COLO829 (cell line): ENCODE measurements at places on chromosomes 4 and X.

- DNase-seq: peak; percentile 28
Measured at GRCh38 chr4:171644430-171645057, 168.7 kb upstream of the GALNTL6 start.

GRCh38 chr4:76058888-76059426 is 15.6 kb upstream of the ART3 start:
- no peak for DNase-seq

DNA sequence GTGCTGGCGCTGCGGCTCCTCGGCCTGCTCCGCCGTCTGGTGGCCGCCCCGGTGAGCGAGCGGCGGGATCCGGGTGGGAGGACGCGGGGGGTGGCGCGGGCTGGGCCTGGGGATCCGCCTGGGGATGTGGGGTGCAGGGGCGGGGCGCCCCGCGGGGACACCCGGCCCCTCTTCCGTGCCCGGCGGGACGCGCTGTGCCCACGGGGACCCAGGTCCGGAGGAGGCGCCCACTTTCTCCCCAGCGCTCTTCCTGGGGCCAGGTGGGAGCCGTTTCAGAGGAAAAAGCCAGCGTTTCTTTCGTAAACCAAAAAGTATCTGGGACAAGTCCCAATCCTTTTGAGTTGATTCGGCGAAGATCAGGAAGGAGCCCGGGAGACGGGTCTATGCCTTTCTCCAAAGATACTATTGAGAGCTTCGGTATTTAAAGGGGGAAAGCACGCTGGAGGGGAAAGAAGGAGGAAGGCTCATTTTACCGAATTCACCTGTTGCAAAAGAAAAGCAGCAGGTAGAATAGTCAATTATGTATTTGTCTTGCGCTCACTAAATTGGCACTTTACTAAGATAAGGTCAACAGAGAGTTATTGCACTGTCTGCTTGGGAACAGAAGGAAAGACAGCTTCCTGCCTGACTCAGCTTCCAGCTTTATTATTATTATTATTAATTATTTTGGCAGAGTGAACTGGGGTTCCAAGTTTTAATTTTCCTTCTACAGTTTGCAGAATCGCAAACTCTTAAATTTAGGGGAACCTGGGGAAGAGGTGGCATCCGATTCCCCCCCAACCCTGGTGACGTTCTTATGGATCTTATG is 81.5 kb upstream of the CD99 start:
- no peak for DNase-seq

- DNase-seq: no peak
Measured at GRCh38 chr4:185820146-185821028, 8.4 kb upstream of the SORBS2 start.

DNA sequence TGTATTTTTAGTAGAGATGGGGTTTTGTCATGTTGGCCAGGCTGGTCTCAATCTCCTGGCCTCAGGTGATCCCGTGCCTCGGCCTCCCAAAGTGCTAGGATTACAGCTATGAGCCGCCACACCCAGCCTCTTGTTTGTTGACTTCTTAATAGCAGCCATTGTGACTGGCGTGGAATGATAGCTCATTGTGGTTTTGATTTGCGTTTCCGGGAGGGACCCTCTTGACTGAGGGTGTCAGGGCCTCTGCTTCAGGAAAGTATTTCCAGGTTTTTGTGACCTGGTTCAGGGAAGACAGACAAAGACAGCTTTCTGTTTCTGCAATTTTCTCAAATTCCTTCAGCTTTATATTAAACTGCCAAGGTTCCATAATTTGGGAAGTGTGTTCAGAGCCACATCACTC is 15.1 kb downstream of the CSF2RA start:
- DNase-seq: no peak

DNA sequence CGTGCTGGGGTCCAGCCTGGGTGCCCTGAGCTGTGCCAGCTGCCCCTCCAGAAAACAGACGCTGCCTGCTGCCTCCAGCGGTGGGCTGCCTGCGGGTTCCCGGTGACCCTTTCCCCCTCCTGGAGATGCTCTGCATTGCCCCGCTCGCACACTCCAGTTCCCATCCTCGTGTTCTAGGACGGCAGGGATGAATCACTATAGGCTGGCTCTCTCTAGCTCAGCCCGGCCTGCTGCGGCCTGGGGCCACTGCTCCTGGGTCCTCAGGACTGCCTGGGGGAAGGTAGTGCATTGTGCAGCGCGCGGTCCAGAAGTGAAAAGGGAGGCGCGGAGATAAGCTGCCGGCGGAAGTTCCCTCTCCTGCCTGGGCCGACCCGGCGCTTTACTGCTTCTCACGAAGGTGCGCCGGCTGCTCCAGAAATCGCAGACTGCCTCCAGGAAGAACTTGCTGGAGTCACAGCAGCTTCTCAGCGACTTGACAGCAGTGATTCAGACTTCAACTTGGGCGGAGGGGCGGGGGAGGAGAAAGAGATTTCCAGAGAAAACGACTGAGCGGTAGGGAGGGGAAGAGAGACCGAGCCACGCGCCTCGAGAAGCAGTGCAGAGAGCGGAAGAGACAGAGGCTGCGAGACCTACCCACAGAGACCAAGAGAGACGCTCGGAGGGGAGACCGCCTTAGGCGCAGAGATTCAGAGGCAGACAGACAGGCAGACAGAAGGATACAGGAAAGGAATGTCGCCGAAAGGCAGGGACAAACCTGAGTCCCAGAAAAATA is 6.7 kb upstream of the MSX1 start:
- DNase-seq: no peak

DNA sequence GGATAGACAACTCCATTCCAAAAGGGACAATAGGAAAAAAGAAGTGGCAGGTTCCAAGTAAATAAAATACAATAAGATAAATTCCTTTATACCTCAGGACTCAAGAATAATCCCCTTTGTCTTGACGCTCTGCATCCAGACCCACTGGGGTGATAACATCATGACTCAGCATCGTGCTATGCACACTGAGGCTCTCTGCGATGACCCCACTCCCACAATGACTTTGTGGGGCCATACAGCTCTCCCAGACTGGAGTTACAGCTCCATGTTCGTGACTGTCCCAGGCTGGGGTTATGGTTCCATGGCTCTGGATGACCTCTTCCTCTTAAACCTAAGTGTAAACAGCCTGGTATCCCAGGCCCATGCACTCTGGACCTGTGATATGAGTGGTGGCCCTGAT is 254.5 kb upstream of the ADGRL3 start:
- DNase-seq: no peak

GRCh38 chr4:14749910-14750309 is 252.4 kb upstream of the CPEB2 start:
- DNase-seq: peak; percentile 3

GRCh38 chr4:577499-578450 is 1.7 kb upstream of the TMEM271 start:
- no peak for DNase-seq

DNA sequence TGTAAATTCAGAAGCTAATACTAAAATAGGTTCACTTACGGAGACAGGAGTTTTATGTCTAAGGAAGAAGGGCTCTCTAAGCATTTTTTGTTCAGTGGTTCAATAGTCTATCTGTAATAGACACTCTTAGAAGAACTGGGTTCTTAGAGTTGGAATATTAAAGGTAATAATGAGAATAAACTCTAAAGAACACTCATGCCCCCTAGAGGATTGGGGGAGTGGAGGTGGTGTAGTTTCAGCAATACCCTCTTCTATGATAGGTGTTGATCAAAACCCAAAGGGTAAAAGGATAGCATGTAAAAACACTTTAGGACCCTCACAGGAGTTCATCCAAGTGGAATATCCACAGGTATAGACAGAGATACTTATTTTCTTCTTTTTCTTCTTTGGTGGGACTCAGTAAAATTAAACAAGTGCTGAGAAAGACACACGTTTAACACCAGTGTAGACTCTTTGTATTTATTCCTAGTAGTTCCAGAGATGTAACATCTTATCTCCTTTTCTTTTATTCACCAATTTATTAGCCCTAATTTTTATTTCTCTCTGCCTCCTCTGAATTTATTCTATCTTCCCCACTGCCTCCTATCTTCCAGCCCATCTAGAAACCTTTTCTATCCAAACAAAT is 25.7 kb upstream of the MND1 start:
- peak; percentile 67 for DNase-seq

DNA sequence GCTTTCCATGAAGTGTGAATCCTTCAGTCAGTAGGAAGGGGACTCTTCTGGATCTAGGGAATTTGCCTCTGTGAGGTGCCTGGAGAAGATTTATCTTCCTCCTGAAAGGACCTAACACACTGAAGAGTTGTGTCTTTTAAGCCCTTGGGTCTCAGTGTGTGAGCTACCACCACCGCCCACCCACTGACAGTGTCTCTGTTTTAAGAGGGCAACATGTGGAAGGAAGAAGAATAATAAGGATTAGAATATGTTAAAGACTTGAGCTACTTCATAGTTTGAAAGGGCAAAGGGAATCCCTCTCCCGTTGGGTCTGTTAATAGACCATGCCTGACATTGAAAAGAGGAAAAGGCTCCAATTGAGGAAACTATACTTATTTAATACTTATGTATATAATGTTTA is 64.3 kb upstream of the TLR2 start:
- DNase-seq: no peak

DNA sequence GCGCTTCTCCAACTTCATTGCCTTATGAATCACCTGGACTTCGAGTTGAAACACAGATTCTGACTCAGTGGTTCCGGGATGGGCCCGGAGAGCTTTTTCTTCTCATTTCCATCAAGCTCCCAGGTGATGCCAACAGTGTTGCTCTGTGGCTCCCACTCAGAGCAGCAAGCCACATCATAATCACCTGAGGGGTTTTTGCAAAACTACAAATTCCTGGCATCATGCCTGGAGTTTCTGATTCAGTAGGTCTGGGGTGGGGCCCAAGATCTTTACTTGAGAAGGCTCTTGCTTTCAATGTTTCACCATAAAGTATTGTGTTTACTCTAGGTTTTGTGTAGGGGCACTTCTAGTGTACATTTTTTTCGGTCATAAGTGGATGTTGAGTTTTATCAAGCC is 7.0 kb downstream of the MTM1 start:
- no peak for DNase-seq

- DNase-seq: no peak
Measured at GRCh38 chr4:86978709-86979108, 43.9 kb downstream of the AFF1 start.

DNA sequence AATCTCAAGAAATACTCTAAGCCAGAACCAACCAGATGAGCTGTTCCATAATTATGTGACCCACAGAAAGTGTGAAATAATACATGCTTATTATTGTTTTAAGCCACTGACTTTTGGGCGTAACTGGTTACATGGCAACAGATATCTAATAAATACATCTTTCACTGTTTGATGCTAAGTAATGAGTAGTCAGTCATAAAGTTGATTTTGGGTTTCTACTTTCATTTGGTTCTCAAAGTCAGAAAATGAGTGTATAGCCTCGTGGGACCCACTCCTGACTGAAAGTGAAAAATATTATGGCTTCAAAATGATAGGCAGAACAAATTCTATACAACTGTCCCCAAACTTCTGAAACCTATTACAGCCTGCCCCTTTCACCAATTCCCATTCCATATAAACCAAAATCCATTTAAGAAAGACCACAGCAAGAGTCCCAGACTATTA is 88.0 kb upstream of the CBR4 start:
- no peak for DNase-seq

GRCh38 chr4:76558396-76559235 is 123.6 kb downstream of the SHROOM3 start:
- no peak for DNase-seq

- DNase-seq: no peak
Measured at GRCh38 chrX:155865193-155865592, 16.0 kb upstream of the VAMP7 start.

DNA sequence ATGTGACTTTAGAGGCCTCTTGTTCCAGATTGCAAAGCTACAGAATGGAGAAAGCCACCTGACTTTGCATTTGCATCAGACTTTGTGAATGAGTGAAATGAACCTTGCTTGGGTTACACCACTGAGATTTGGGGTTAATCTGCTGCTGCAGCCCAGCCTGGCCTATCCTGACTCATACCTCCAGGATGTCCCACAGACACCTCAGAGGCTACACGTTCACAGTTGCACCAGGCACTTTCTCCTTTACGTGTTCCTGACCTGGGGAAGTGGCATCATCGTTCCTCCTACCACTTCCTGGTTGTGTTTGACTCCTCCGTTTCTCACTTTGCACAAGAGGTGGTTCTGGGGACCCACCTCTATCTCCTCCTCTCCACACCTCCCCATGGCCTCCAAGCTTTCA is 9.2 kb upstream of the SORCS2 start:
- no peak for DNase-seq

DNA sequence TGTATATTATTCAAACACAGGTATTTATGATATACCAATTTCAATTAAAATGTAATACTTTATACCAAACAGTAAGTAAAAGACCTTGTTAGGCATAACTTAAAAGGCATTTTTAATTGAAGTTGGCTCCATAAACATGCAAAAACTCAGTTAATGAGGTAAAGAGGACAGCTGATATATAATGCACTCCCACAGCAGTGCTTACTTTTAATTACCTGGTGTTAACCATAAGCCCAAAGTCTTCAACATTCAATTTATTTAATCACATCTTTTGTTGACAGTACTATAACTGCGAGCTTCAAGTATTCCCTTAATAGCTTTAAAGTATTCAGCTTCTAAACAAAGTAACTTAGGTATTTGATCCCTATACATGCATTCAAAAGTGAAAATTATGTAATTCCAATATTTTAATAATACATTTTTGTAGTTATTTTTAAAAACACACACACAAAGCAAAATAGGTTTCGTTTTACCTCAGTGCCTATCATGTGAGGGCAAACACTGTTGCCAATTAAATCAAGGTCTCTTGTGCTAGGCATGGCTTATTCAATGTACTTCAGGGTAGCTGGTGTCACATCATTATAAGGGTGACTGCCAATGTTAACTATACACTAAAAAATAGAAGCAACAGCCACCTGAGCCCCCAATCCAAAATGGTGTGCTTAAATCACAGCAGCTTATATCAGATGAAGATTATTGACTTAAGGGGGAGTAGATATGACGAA is 197.1 kb downstream of the LRBA start:
- DNase-seq: no peak

GRCh38 chrX:23901805-23902204 is 5.9 kb downstream of the APOO start:
- DNase-seq: no peak

DNA sequence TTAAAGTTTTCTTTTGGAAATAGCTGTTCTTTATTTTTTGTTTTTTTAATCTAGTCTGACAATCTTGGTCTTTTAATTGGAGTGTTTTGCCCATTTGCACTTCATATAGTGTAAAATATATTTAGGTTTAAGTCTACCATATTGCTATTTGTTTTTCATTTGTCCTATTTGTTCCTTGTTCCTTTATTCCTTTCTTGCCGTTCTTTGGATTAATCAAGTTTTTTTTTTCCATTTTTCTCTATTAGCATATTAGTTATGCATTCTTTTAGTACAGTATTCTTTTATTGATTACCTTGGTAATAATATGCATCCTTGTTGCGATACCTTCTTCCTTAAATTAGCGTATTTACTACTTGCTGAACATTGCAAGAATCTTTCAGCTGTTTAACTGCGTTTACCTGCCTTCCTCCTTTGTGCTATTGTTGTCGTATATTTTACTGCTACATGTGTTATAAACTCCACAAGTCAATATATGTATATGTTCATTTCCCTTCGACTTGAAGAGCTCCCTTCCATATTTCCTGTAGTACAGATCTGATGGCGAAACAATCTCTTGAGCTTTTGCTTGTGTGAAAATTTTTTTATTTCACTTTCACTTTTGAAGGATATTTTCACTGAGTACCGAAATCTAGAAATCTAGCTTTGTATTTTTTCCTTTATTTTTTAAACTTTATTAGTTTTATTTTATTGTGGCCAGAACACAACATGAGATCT is 23.9 kb upstream of the RNF212 start:
- DNase-seq: no peak

- no peak for DNase-seq
Measured at GRCh38 chr4:104881136-104881886, 265.4 kb upstream of the TET2 start.
